Suppressor macrophage (primary cell): ENCODE measurements at places on chromosomes 13 and 19.

DNA sequence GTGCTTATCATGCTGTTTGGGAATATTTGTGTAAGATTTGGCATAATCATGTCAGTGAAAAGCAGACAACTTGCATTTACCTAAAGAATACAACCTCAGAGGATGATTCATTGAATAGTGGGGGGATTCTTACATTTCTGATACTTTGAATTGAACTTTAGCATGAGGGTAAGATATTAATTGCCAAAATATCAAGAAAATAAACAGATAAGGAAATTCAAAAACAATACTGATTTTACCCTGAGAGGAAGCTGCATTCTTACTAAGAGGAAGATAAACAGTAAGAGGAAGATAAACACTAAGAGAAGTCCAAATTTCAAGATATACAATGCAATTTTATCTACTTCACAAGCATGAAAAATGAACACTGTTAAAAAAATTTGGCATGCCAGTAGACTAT lies 2564.3 kb upstream of the PCDH20 start:
- DNase-seq = no peak

DNA sequence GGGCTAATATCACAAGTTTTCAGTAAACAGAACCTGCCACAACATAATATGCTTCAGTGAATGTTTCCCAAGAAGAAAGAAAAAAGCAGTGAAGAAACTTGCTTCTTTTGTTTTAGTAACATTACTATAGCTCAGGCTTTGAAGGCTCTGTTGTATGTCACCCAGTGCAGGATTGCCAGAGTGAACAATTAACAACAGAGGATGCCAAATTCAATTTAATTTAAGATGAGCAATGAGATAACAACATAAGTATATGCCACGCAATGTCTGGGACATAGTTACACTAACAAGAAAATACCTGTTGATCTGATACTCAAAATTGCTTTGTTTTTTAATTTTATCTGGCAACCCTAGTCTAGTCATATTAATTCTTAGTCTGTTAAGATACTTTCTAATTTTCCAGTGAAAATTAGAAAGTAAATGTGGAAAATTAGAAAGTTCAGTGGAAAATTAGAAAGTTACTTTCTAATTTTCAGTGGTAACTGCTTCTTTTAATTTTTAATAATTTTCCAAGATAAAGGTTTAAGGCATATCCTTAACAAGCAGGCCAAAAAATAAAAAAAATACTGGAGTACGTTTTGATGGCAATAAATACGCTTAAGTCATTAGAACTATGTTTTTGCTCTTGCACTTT lies 336.3 kb downstream of the SLITRK6 start:
- DNase-seq = no peak

DNA sequence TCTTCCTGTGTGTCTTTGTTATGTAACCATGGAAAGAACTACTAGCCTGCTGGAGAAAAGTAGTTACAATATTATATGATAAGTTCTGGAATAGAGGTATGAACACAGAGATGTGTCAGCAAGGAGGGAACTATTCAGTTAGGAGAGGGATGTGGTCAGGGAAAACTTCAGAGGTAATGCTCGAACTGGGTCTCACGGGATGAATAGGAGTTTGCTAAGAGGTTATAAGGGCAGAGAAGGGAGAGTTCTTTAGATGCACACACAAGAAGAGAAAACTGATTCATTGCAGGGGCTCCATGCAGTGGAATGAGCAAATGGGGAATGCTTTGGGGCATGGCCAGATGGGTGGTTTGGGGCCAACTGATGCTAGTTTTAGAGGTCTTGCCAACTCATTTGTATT lies 46.0 kb upstream of the SIAH3 start:
- DNase-seq = no peak

DNA sequence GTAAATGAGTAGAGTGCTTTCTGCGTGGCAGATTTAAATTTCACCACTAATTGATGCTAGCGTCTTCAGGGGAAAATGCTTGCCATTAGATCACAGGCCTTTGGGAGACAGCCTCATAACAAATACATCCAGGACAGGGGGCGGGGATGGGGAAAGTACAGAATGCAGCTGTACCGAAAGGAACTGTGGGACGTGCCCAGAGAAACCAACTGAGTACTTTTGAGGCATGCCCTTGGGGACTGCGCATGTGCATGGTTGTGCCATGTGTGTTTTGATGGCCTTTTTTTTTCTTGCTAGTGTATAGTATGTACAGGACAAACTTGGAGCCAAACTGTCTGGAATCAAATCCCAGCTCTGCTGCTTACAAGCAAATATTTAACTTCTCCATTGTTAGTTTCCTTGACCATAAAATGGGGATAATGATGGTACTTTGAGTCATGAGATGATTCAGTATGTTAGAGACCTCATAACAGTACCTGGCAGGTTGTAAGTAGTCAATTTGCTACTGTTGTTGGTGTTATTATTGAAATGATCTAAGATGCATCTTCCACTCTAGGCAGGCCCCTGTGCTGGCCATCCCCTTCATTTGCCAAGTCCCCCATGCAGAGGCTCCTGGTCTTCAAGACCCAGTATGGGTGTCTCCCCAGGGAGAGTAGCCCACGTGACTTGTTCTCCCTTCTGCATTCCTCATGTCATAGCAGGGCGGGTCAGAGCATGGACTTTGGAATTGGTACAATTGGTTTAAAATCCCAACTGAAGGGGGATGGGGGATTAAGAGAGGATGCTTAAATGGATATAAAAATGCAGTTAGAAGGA lies 68.3 kb upstream of the NPAS1 start:
- DNase-seq = no peak

DNA sequence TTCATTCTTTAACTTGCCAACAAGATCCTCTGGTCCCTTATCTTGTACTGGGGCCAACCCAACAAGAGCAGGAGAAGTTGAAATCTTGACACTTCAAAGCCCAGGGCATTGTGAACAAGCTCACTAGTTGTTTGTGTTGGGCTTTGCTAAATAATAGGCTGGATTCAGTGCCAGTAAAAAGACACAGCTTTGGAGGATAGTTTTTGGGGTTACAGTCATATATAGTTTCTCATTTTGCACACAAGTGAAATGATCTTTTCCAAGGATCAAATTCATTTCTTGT lies 30.3 kb upstream of the LRCH1 start:
- no peak for DNase-seq

DNA sequence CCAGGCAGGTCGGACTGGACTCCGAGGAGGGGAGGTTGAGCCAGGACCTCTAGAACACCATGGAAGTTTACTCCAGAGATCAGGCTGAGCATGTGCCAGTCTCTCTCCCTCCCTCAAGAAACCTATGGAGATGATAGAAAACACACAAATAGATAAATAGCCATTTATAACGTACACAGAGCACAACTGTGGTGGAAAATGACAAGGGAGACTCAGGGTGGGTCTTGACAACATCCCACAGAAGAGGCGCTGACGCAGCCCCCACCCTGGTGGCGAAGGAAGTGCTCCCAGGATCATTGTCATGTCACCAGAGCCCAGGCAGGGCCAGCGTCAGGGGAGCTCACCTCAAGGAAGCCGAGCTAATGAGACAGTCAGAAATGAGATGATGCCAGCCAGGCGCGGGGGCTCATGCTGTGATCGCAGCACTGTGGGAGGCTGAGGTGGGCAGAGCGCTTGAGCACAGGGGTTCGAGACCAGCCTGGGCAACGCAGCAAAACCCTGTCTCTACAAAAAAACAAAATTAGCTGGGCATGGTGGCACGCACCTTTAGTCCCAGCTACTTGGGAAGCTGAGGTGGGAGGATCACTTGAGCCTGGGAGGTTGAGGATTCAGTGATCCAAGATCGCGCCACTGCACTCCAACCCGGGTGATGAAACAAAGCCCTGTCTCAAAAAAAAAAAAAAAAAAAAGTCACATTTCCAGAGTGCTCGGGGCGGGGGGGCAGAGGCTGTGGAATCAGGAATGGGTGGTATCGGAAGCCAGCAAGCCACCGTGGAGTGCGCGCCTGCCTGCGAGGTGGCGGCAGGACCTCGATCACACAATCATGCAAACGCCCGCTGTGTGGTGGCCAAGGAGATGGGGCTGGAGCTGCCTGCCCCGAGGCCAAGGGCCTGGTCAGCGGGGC lies 178.4 kb downstream of the KDM4B start:
- DNase-seq = no peak

DNA sequence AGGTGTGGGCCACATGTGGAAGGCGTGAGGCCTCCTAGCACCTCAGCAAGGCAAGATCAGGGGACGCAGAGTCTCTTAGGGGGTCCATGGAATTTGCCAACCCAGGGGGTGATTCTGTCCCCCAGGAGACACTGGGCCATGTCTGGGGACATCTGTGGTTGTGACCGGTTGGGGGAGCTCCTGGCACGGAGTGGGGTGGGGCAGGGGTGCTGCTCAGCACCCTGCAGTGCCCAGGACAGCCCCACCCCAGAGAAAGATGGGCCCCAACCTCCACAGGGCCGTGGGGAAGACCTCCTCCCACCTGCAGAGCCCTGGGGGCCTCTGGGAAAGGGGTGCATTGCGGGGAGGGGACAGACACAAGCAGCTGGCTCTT lies 4.0 kb downstream of the MKNK2 start:
- DNase-seq = no peak

- DNase-seq = no peak
Measured at GRCh38 chr19:35437406-35437951, 10.6 kb upstream of the FFAR2 start.

DNA sequence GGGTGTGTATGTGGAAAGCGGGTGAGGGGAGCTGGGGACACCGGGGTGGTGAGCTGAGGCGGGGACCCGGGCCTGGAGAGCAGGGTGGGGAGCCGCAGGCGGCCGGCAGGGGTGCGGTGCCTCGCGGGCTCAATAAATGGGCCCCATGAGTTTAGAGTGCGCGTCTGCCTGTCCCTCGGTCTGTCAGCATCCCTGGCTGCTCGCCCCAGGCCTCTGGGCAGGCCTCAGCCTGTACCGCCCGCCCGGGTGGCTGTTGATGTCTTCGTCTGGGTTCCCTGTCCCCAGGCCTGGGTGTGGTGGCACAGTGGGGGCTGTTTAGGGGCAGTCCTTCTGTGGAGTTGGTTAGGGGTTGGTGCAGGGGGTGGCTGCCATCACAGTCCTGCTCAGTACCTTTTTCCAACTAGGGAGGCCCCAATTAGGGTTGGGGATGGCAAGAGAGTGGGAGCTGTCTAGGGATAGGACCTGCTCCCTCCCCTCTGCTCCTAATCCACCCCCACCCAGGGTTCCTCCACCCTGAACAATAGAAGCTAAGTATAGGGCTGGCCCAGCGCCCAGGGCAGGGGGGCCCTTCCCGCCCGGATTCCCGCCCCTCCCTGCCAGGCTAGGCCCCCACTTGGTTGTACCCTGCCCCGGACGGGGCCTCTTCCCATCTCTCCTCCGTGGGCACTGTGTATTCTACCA lies 12.2 kb downstream of the CIC start:
- DNase-seq = peak; percentile 36
